ENCODE measurements at places on chromosomes 11 and 22.

DNA sequence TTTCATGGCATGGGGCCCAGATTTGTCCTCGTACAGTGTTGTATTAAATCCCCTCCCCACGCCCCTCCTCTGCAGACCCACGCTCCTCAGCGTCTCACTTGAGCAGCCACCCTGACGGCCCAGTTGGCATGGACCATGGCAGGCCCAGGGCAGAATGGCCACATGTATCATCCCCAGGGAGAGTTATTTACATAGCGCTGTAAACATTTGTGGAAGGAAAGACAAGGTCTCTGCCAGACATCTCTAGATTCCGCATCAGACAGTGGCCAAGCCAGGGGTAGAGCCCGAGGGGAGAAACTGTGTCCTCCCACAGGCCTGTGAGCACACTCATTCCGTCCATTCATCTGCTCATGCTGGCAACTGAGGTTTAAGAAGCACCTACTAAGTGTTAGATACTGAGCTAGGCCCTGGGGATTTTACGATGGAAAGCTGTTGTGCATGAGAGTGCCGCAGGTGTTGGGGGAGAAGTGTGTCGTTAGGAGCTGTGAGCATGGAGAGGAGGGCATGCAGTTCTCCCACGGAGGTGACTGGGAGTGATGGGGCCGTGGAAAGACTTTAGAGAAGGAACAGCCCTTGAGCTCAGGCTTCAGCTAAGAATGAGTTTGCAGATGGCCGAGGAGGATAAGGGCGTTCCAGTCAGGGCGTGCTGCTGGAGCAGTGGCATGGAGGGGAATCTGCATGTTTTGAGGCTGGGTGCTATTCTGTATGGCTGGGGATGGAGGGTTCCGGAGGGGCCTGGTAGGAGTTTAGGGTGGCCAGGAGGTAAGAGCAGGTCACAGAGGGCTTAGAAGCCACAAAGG, 94.9 kb downstream of the GRIK4 start:
- no peak for DNase-seq

- peak; percentile 91 for DNase-seq
These were observed 39.9 kb upstream of the SMIM38 start for GRCh38 chr11:69115586-69116560.

DNA sequence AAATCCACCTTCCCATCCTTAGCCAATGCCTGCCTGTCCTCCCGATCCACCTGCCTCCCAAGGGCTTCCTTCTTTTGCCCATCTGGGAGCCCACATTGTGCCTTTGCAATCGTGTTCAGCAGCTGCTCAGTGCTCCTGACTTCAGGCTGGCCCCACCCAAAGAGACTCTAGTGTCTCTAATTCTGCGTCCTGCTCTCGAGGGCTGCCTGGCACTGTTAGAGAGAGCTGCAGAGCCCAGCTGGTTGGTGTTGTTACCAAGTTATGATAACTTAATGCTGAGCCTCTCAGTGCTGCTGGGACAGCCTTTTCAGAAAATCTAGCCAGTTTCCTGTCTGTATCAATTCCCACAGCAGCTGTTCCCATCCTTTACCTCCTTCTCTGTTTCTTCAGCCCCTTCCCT, 69.1 kb downstream of the MICAL2 start:
- no peak for DNase-seq

GRCh38 chr22:19772422-19772672, 11.8 kb downstream of the TBX1 start:
- no peak for DNase-seq

DNA sequence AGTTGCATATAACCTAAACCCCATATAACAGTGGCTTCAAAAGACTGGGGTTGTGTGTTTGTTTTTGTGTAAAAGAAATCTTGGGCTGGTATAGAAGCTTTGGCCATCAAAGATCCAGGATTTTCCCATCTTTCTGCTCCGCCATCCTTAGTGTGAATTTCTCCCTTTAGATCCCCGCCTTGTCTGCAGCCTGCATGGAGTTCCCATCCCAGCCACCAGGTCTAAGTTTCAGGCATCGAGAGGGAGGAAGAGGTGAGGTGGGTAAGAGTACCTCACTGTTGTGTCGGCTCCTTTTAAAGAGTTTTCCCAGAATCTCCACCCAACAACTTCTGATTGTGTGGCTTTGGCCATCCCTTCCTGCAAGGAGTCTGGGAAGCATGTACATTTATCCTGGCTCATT, 195.5 kb upstream of the SORL1-AS1 start:
- DNase-seq, result no peak

GRCh38 chr11:6191742-6192141, 7.3 kb upstream of the OR52W1 start:
- DNase-seq, result no peak

DNA sequence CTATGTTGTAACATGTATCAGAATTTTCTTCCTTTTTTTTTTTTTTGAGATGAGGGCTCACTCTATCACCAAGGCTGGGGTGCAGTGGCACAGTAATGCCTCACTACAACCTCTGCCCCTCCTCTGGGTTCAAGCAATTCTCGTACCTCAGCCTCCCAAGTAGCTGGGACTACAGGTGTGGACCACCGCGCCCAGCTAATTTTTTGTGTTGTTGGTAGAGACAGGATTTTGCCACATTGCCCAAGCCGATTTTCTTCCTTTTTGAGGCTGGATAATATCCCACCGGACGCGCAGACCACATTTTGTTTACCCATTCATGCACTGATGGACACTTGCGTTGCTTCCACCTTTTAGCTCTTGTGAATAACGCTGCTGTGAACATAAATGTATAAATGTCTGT, 97.0 kb downstream of the BRD1 start:
- no peak for DNase-seq

- no peak for DNase-seq
These were observed 113.6 kb upstream of the ANO5 start for GRCh38 chr11:22079133-22079872.

DNA sequence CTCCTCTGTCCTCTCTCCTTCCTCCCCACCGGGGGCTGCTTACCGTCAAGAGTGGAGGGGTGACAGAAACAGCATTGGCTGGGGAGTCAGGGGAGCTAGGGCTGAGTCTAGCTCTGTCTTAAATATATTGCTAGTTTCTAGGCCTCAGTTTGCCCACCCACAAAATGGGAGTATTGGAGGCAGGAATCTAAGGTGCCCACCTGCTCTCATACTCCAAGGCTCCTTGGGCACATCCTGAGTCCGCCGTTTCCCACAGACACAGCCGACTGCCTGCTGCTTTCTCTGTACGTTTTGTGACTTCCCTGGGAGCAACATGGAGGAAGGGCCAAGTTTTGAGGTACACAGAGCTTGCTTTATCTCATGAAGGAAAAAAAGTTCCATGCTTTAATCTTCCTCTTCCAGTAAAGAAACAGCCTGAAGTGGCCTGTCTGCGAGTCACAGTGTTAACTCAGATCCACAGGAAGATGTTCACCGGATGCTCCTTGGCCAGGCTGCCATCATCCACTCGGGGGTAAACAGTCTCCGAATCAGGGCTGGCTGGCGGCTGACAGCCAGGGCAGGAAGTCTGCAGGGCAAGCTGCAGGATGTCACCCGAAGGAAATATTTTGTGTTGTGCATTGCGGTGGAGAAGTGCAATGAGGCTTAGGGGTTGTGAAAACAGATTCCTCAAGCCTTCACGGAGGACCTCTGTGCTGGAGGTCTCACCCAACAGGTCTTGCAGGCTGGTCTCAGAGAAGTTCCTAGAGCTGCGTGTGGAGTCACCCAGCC, 11.0 kb upstream of the CERK start:
- peak; percentile 83 for DNase-seq

GRCh38 chr11:95255251-95256145, 24.5 kb upstream of the SESN3 start:
- DNase-seq, result no peak

- no peak for DNase-seq
These were observed 31.6 kb downstream of the TBC1D22A start for GRCh38 chr22:46794067-46794466.

DNA sequence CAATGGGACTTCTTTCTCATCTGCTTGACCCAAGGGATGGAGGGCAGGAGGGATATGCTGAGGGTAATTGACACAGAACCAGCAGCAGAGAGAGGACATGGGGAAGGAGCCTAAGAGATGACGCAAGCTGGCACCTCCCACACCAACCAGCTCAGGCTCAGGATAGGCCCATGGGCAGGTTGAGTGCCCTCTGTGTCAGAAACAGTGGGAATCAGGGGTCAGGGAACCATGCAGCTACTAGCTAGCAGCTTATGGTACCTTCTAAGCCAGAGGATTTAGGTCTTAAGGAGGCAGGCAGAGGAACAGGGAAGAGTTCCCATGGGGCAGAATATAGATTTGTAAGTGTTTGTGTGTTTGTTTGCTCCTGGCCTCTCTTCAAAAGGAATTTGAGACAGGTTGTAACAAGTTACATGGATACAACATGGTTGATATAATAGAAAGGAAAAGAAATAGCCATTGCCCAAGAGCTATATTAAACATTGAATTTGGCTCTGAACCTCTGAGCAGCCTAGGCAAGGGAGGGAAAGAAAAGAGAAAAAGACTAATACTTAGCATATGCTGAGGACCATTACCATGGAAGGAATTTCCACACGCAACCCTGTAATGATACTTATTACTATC, 39.9 kb upstream of the NAV2 start:
- no peak for DNase-seq

DNA sequence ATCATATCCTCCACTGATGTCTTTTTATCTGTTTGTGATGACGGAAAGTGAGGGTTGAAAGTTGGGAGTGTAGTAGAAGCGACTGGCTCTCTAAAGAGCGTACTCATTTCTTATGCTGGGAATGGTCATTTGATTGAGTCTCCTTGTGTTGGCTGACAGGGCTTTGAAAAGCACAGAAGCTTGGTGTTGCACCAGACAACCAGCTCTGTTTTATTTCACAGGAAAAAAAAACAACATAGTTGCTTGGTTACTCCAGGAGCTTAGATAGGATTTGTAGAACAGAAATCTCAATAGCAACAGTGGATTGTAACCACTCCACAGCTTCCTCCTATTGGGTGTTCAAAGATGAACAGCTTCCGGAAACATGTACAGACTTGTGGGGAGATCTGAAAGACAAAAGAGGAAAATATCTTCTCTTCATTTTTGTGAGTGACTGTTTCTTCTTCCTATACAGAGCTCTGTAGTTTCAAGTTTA, 2.7 kb downstream of the RBM14 start:
- DNase-seq, result no peak

DNA sequence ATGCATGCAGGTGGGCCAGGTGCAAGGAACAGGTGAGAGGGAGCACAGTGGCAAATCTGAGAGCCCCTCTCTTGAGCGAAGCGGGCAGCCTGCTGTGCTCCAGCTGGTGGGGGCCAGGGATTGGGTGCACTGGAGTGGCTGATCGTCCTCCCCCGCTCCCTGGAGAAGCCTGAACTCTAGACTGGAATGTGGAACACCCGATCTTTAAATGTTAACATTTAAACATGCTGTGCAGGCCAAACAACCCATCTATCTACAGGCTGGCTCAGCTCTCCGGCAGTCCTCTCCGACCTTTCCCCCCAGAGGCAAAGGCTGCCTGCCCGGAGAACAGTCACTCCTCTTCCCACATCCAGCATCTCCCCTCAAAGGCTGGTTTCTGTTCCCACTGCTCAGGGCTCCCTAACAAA, 5.1 kb downstream of the MRGPRF start:
- peak; percentile 18 for DNase-seq

DNA sequence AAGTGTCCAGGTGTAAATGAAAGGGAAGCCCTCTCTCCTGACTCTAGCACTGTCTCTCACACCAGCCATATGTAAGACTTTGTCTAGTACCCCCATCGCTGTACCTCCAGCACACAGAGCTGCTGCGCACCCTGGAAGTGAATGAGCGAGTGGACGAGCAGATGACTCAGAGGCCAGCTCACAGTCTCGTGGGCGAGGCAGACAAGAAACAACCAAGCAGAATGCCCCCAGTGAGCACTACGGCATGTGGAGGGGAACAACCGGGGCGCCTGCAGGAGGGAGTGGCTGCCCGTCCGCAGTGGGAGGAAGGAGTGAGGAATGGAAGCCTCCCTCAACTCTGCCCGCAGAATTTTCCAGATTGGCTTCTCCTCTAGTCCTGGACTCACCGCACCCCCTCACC, 46.4 kb downstream of the MCM5 start:
- peak; percentile 45 for DNase-seq

DNA sequence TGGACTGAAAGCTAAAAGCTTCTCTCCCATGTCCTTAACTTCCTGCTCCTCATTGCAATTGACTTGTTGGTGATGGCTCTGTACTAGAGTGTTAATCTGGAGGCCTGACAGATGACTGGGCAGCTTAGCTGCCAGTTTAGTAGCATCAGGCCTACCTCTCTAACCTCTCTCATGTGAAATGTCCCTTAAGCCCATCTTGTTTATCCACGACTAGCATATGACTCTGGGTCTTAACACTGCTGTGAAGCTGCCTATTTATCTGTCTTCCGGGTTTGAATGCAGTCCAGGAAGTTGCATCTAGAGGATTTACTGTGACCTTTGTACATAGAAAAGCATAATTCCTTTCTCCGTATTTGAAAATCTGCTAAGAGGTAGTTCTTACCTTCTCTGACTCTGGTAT, 85.3 kb upstream of the HORMAD2 start:
- peak; percentile 59 for DNase-seq

DNA sequence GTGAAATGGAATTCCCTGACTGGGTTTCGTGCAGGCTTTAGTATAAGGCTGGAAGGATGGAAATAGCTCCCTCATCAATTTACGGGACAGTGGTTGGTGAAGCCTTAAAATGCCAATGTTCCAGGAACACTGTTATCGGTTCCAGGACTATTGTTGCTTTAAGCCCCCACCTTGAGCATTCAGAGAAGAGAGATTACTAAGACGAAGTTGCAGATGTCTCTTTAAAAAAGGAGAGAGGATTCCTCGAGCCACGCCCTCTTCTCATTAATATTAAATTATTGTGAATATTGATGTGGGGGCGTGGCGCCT, 195 bp upstream of the CREB3L1 start:
- DNase-seq, result no peak

Data from PC-9 (cell line).